ENCODE measurements at places on chromosomes 5 and 9. TPM values are rescaled to one million over a fixed set of nuclear protein-coding genes. Genes with fewer than 3 reads are reported as not detected.
A peak's percentile ranks its signal among the peaks of the same experiment; 100 is the strongest.

DNA sequence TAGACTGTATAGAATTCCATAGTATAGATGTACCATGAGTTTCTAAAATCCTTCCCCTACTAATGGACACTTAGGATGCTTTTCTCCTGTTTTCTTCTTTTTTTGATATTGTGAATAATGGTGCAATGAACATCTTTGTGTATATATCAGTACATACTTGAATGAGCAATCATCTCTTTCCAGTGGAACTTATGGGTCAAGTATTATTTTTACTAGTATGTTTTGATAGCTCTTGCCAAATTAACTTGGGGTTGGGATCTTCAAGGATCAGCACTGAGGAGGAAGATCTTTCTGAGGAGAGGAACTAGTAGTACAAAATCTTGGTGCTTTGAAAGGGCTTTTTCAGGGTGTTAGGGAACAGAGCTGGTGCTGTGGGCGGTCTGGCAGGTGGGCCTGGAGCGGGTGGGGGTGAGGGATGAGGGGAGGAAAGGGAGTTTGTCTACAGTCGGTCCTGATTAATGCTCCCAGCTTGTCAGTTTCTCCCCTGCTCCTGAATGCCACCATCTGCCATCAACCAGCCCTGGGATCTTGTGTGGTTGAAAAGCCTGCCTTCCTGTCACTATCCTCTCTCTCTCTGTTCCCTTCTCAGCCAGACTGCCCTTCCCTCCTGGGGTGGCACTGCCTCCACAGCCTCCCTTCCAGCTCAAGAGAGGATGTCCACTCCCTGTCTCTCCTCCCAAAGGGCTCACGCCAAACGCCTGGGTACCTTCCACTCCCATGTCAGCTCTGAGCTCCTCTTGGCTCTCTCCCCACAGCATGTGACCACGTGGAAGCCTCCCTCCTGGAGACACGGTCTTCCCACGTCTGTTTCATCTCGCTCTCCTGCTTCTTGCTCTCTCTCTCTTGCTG is 185.9 kb downstream of the DAB2IP start:
- H3K4me1 ChIP-seq = peaks cover 7% of the 10 kb centered on the region
- no peak overlapping the region for H3K27ac ChIP-seq
- no peak overlapping the region for H3K4me3 ChIP-seq
- H3K27me3 ChIP-seq = no peaks in the 10 kb centered on the region

GRCh38 chr9:132669319-132669697 is 475 bp downstream of the DDX31 start:
- no peaks in the 10 kb centered on the region for H3K27me3 ChIP-seq
- peak overlapping the region; percentile 95 for H3K27ac ChIP-seq
- no peak for DNase-seq
- peaks cover 11% of the 10 kb centered on the region for H3K4me1 ChIP-seq
- H3K36me3 ChIP-seq = no peaks in the 10 kb centered on the region
- peak overlapping the region; percentile 94 for H3K4me3 ChIP-seq

DNA sequence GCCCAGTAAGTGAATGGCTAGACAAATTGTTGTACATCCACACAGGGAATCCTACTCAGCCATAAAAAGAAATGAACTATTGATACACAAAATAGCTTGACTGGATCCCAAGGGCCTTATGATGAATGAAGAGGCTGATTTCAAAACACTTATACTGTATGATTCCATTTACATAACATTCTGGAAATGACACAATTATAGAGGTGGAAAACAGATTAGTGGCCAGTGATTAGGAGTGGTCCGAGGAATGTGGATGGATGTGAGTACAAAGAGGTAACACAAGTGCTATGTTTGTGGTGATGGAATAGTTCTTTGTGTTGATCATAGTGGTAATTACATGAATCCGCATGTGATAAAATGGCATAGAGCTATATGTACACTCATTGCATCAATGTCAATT is 4.7 kb upstream of the UBLCP1 start:
- H3K27ac ChIP-seq = no peak overlapping the region
- H3K4me3 ChIP-seq = no peak overlapping the region
- no peaks in the 10 kb centered on the region for H3K4me1 ChIP-seq
- no peaks in the 10 kb centered on the region for H3K36me3 ChIP-seq

Gene NSA2
- total RNA-seq = 58.9 TPM

Gene PITX1
- total RNA-seq = not detected

Gene SEMA5A
- 17.6 TPM for total RNA-seq

Gene FGF1
- total RNA-seq = 11.4 TPM

DNA sequence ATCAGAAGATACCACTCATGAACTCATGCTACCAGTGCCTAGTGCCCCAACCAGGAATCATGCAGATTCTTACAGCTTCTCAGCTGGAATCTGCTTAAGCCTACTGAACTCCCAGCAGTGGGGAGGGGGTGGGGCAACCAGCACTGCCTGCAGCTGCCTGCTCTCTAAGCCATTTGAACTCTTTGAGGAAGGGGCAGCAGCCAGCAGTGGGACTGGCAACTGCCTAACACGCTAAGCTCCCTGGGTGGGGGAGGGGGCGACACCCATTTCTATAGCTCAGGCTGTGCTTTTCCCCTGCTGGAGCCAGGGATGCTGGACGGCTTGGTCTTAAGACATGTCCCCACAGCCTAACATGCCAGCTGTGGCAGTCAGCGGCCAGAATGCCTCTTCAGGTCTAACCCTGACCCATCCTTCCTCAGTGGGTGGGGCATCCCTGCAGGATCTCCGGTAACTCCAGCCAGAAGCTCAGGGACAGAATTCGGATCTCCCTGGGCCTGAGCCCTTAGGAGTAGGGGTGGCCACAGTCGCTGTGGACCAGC is 889.7 kb downstream of the CDH9 start:
- H3K27me3 ChIP-seq = no peaks in the 10 kb centered on the region
- DNase-seq = no peak
- no peak overlapping the region for H3K4me3 ChIP-seq

Gene RAD23B
- 57.4 TPM for total RNA-seq

GRCh38 chr5:158435161-158435616 is 576.2 kb upstream of the CLINT1 start:
- no peaks in the 10 kb centered on the region for H3K36me3 ChIP-seq
- no peaks in the 10 kb centered on the region for H3K27me3 ChIP-seq
- no peak overlapping the region for H3K27ac ChIP-seq
- no peak for DNase-seq
- no peaks in the 10 kb centered on the region for H3K4me1 ChIP-seq

GRCh38 chr5:17157294-17157693 is 60.1 kb upstream of the BASP1 start:
- H3K4me1 ChIP-seq = no peaks in the 10 kb centered on the region
- no peak for DNase-seq
- H3K4me3 ChIP-seq = no peak overlapping the region

Gene C5orf34
- 0.85 TPM for total RNA-seq

DNA sequence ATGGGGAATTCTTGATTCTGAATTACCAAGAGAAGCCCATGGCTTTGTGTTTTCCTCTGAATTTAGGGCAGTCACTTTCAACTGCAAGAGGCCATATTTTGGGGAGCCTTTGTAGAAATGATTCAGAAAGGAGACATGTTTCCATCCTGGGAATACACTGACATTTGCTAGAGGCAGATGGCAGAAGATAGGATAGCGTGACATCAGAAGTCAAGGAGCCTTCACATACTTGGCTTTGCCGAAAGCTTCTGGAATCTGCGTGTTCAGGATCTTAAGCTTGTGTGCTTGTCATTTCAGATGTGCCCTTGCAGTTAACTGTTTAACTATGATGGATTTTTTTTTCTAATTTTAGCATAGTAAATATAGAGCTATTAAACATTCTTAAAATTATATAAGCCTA is 296.2 kb downstream of the ARHGEF28 start:
- H3K36me3 ChIP-seq = no peaks in the 10 kb centered on the region
- no peaks in the 10 kb centered on the region for H3K27me3 ChIP-seq
- no peak for DNase-seq
- H3K27ac ChIP-seq = no peak overlapping the region
- H3K4me1 ChIP-seq = peaks cover 11% of the 10 kb centered on the region

GRCh38 chr5:71564895-71565294 is 22.2 kb upstream of the MCCC2 start:
- H3K4me1 ChIP-seq = no peaks in the 10 kb centered on the region
- H3K36me3 ChIP-seq = peaks cover 28% of the 10 kb centered on the region
- no peak overlapping the region for H3K4me3 ChIP-seq
- no peaks in the 10 kb centered on the region for H3K27me3 ChIP-seq

- no peak for DNase-seq
- H3K4me1 ChIP-seq = peaks cover 13% of the 10 kb centered on the region
- H3K36me3 ChIP-seq = peaks cover 13% of the 10 kb centered on the region
- no peaks in the 10 kb centered on the region for H3K27me3 ChIP-seq
- no peak overlapping the region for H3K4me3 ChIP-seq
These were observed 8.0 kb downstream of the NUDT2 start for GRCh38 chr9:34337403-34337802.

DNA sequence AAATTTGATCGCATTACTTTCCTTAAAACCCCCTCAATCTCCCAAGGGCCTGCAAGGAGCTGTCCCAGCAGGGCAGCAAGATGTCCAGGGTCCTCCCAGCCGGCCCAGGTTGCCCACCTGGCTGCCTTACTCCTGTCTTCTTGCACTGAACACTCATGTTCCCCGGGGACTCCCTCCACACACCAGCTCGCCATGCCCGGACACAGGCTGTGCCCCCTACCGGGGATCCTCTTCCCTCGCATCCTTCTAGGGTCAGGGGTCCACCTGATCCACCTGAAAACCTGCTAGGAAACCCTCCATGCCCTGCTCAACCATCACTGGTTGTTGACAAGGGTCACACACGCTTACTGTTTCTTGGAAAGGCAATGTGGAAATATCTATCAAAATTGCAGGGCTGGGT is 172.0 kb upstream of the MSX2 start:
- no peaks in the 10 kb centered on the region for H3K27me3 ChIP-seq
- DNase-seq = no peak
- H3K4me3 ChIP-seq = no peak overlapping the region
- H3K27ac ChIP-seq = no peak overlapping the region

DNA sequence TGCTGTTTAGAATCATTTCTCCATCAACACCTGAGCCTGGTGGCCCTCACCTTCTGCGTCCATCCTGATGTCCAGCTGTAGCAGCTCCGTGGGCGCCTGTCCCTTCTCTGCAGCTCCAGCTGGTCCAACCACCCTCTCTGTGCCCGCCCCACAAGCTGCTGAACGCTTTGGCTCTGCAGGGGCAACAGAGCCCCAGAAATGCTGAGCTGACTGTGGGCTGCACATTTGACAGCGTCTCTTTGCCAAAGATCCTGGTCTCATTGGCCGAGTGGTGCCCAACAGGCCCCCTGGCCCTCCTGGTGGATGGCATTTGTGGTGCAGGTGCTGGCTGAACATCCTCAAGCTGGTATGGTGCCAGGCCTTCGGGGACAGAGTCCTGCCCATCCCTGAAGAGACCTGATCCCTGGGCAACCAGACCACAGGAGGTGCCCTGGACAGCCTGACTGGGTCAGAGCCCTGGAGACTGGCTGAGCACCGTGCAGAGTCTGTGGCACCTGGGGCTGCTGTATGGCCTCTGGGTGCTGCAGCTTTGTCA is 25.3 kb upstream of the CEP72 start:
- no peak for DNase-seq
- no peak overlapping the region for H3K4me3 ChIP-seq
- no peaks in the 10 kb centered on the region for H3K36me3 ChIP-seq
- no peak overlapping the region for H3K27ac ChIP-seq

GRCh38 chr5:24183981-24184380 is 460.8 kb downstream of the CDH10 start:
- H3K27me3 ChIP-seq = no peaks in the 10 kb centered on the region
- H3K4me1 ChIP-seq = no peaks in the 10 kb centered on the region
- DNase-seq = no peak
- no peaks in the 10 kb centered on the region for H3K36me3 ChIP-seq
- H3K4me3 ChIP-seq = no peak overlapping the region

DNA sequence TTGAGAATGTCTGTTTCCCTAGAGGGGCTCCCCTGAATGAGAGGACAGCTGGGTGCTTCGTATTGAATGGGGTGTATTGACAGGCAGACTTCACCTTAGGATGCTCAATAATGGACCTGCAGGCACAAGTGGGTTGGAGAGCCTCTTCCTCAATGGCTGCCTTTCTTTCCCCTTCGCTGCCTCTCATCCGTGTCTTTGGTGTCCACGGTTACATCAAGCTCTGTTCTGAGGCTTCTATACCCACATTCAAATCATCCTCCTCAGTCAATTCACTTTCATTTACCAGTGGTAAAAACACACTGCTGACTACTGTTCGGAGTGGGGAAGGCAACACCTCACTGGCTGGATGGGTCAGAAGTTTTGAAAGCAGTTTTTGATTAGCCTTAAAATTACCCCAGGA is 20.6 kb downstream of the LIX1 start:
- no peaks in the 10 kb centered on the region for H3K4me1 ChIP-seq
- DNase-seq = no peak
- H3K36me3 ChIP-seq = no peaks in the 10 kb centered on the region
- H3K27ac ChIP-seq = no peak overlapping the region
- H3K27me3 ChIP-seq = no peaks in the 10 kb centered on the region

- H3K27me3 ChIP-seq = no peaks in the 10 kb centered on the region
- no peaks in the 10 kb centered on the region for H3K36me3 ChIP-seq
- no peak for DNase-seq
- no peak overlapping the region for H3K27ac ChIP-seq
- peaks cover 27% of the 10 kb centered on the region for H3K4me1 ChIP-seq
These were observed 42.8 kb downstream of the SIL1 start for GRCh38 chr5:139155333-139155732.

DNA sequence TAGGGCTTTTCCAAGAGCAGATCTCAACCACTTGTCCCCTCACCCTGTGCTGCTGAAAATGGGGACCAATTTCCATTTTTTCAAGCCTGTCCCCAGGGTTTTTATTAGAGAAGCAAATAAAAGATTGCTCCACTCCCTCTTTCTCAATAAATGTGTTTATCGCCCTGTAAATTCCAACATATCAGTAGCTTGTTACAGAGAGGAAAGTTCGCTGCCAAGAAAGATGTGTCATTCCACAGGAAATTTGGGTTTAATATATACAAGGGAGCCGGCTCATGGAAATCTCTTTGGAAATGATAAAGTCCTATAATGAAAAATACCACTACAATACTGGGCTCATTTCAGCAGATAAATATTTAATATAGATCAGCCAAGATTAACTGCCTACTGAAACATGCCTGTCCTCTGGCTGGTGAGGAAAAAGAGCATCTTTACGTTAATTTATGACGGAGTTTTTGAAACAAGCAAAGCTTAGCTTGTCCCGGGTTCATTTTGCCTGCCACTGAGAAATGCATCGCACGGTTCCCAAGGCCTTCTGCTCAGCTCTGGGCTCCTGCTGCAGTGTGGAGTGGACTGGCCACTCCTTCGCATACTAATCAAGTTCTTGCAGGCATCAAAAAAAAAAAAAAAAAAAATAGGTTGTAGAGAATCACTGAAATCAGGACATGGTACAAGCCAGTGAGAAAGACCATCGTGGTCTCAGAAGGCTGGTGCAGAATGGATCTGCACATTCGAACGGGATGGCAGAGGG is 84.5 kb downstream of the BRINP1 start:
- H3K4me1 ChIP-seq = peaks cover 7% of the 10 kb centered on the region
- H3K27ac ChIP-seq = no peak overlapping the region
- DNase-seq = no peak
- no peak overlapping the region for H3K4me3 ChIP-seq
- H3K27me3 ChIP-seq = no peaks in the 10 kb centered on the region
- no peaks in the 10 kb centered on the region for H3K36me3 ChIP-seq

Gene TMEM203
- total RNA-seq = 35.2 TPM

- H3K36me3 ChIP-seq = no peaks in the 10 kb centered on the region
- no peaks in the 10 kb centered on the region for H3K27me3 ChIP-seq
- DNase-seq = no peak
- H3K4me1 ChIP-seq = no peaks in the 10 kb centered on the region
- no peak overlapping the region for H3K4me3 ChIP-seq
- no peak overlapping the region for H3K27ac ChIP-seq
These were observed 88.0 kb upstream of the FTMT start for GRCh38 chr5:121763665-121764064.

Gene DNAI1
- not detected for total RNA-seq

Gene PRSS3
- total RNA-seq = not detected

Data from thoracic aorta (tissue), 2 donors.